Heart right ventricle (tissue), 16 donors: ENCODE measurements at places on chromosomes 5 and 9. TPM values are rescaled to one million over a fixed set of nuclear protein-coding genes. Genes with fewer than 3 reads are reported as not detected.

IFNA21 gene
- total RNA-seq, result not detected

HMCN2 gene
- 6.0 TPM for total RNA-seq

OR1Q1 gene
- not detected for total RNA-seq

SV2C gene
- total RNA-seq, result 0.36 TPM

TAF11L5 gene
- total RNA-seq, result not detected

FOXD4L5 gene
- total RNA-seq, result not detected

CTXN3 gene
- total RNA-seq, result not detected
